Germinal center (tissue), 1 donor: ENCODE measurements at places on chromosomes 2 and 18.

GRCh38 chr2:2847209-2847676 lies 516.2 kb upstream of the MYT1L start:
- DNase-seq: no peak

DNA sequence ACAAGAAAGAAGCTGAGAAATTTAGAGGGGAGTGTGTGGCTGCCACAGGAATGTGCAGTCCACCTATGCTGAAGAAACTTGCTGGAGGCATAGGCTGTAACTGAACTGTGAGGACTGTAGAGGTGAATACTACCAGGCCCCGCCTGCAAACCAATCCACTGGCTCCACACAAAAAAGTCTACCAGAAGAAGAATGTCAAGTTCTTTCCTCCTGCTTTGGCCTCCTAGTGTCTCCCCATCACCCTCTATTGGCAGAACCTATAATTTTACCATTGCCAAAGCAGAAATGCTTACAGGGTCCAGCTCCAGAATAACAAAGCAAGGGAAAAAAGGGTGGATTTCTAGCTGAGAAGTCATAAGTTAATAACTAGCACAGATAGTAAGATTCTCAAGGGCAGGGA lies 5.9 kb upstream of the ATP5MC3 start:
- DNase-seq: no peak

GRCh38 chr2:136025057-136025973 lies 39.9 kb upstream of the DARS1 start:
- peak; percentile 31 for DNase-seq

DNA sequence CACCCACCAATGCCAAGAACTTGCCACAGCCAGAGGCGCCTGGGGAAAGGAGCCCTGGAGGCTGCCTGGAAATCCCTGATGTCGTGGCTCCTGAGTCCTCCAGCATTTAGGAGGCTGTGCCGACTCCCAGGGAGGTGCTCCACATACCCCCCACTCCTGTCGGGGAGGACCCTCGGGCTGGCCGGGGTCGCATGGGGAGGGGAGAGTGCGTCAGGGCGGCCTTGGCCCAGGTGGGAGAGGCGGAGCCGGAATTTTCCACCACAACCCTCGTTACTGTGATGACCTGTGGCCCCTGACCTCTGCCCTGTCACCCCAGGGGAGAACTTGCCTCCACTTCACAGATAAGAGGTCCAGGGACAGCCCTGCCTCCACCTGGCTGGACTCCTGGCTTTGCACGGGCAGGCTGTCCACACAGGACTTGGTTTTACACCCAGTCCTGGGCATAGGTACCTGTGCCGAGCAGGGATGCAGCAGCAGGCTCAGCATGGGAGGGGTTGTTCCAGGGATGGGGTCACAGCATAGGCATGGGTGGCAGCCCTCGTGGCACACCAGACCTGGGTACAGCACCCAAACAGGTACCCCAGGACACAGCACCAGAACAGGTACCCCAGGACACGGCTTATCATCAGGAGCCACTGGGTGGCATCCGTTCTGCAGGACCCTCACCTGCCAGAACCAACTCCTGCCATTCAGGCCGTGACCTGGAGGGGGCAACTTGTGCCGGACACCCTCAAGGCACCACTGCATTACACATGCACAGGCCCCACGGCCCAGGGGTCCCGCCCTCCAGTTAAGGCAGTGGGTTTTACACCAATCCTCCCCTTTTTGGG lies 12.3 kb upstream of the AGXT start:
- DNase-seq: peak; percentile 27

DNA sequence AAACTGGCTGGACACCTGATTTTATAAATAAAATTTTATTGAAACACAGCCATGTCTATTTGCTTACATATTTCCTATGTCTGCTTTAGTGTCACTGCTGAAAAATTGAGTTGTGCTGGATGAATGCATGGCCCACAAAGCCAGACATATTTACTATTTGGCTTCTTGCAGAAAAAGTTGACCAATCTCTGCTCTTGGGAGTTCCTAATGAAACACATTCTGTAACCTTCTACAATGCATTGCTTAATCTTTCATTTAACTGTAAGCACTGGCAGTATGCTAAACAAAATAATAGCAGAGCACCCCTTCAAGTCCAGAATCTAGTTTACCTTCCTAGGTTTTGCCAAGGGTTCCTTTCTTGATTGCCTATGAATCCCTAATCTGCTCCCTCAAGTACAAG lies 17.7 kb upstream of the SERPINB7 start:
- DNase-seq: no peak

DNA sequence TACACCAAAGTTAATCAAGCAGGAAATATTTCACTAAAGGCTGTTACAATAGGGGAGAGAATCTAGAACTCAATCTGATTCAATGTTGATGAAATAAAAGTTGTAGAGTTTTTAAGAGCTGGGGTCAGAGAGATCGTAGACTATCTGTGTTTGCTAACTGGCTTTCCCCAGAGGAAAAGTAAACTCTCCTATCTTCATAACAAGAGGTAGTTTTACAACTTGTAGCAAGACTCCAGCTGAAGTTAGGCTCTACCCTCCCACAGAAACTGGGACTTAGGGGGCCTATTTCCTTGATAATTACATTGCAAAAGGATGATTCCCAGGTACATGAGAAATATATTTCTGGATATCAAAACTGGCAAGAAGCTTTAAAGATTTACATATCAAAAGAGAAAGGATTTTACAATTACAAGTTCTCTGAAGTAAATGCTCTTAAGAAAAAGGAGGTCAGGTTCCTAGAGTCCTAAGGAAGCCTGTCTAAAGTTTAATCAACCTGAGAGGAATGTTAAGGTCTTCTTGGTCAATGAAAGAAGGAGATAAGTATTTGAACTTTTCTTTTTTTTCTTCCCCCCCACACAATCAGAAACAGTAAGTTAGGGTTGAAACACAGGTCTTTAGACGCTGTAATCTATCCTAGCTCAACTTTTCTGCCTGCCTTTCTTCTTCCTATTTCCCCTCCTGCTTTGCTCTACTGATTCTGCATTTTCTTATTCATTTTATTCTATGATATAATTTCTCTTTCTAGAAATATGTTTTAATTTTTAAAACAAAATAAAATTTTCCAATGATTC lies 692.2 kb upstream of the LINC00305 start:
- DNase-seq: no peak

- DNase-seq: no peak
These were observed 79.0 kb downstream of the CRACDL start for GRCh38 chr2:98857001-98857400.

DNA sequence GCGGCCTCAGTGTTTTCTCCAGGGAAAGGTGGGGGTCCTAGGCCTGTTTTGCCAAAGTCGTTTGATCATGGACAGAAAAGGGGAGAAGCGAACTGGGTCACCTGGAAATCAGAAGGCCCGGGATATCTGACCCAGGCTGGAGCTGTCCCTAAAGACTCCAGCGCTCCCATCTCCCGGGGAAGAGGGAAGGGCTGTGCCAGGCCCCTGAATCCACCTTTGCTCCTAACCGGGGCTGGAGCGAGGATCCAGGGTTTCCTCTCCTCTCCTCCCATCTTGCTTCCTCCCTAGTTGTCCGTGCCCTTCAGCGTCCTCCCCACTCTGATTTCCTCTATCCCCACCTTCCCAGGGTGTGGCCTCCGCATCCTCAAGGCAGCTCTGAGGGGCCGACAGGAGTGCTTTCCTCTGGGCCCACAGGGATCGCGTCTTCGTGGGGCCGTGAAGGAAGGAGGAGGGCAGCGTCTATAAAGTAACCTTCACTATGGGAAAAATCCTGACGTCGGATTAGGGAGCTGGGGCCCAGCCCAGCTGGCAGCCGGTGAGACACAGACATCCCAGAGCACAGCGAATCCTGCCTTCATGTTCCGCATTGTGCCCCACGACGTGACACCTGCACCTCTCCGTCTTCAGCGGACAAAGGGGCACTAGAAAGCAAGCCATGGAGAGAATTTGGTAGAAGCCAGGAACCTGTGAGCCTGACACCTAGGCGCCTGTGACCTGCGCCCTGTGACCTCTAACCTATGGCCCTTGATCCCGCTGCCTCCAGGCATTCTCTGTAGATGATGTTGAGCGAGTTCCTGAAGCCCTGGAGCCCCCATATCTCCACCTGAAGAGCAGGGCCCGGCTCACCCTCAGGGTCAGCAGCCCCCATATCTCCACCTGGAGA lies 212.7 kb upstream of the SALL3 start:
- DNase-seq: no peak
